ENCODE measurements at places on chromosomes 2 and 18. TPM values are rescaled to one million over a fixed set of nuclear protein-coding genes. Genes with fewer than 3 reads are reported as not detected.

DNA sequence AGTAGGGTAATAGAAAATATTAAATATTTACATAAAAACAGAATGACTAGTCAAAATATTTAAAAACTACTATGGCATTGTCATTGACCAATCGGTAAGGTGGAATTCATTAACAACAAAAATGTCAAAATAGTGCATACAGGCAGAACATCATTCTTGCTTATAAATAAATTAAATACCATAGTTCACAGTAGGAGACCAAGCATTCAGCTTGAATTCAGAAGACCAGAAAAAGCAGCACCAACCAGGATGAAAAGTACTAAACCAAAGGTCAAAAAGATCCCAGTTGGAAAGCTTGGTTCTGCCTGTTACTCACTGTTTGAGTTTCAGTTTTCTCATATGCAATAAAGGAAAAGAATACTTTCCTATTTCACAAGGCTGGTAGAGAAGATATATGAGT is 244.3 kb downstream of the OSR1 start:
- no peak for DNase-seq

- DNase-seq, result no peak
These were observed 250.9 kb downstream of the DSEL start for GRCh38 chr18:67265464-67266245.

KLHL41 gene
- 1.1 TPM for total RNA-seq

DNA sequence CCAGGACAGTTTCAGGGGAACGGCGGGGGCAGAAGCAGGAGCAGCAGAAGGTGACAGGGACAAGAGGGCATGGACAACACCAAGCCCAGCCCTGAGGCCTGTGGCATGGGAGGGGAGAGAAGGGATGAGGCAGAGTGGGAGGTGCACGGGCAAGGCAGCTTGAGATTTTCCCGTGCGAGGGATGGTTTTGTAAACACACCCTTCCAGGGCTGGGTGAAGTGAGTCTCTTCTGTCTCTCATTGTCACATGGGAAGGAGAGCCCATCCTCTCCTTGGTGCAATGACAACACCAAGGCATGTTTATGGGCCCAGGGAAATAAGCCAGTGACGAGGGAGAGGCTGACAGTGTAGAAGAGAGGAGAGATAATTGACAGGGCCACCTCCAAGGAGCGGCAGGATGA is 69.6 kb upstream of the RIOK3 start:
- DNase-seq, result no peak

- DNase-seq, result no peak
These were observed 473.0 kb downstream of the CCDC85A start for GRCh38 chr2:56656826-56657225.

DNA sequence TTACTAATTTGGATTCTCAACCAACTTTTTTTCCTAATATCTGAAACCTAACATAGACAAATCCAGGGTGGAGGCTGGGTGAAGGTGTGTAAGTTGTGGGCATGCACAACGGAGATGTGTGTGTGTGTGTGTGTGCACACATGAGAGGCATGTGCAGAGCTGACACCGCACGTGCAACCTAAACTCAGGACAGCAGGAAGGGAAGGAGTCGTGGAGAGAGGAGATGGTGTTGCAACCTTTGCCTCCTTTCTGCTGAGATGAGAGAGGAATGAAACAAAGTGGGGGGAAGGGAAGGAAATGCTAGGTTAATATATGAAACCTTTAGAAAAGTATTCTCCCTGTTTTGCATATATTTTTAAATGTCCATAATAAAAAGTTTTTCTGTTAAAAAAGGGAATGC is 64.7 kb downstream of the KCTD1 start:
- DNase-seq, result no peak

- no peak for DNase-seq
These were observed 5.4 kb downstream of the SS18 start for GRCh38 chr18:26085056-26085455.

GRCh38 chr2:201888426-201888800 is 82.1 kb downstream of the CDK15 start:
- DNase-seq, result no peak

DNA sequence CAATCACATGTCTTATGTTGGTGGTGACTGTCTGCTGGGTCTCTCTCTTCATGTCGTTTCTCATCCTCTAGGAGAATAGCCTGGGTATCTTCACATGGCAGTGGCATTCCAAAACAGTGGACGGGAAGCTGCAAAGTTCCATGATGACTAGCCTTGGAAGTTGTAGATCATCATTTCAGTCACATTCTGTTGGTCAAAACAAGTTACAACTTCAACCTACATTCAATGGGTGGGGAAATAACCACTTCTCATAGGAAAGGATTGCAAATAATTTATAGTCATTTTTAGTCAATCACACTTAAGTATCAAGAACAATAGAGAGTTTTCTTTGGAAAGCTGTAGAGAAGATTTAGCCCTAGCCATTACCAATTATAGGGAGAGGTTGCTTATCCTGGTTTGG is 395.0 kb upstream of the CDH2 start:
- DNase-seq, result no peak

DNA sequence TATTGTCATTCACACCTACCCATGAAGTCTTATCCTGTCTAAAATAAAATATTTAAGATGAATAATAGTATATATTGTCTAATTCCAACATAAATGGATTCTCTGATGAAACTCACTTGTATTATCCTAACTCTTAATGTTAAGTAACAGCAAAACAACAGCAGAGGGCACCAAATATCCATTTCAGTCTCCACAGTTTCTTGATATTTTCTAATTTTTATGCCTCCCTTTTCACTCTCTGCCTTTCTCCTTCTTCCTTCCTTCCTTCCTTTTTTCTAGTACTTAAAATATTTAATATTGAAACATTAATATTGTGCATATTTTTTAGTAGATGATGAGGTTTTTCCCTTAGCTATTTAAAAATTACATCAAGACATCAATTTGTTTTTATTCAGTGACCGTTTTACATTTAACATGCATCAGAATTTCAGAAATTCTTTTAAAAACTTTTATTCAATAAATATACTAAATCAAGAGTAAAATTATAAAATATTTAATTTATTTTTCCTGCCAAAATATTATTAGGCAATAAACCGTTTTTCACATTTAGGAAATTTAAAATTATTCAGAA is 97.6 kb downstream of the WDR7 start:
- DNase-seq, result no peak

GRCh38 chr18:45664824-45665763 is 49.8 kb downstream of the SLC14A2 start:
- no peak for DNase-seq

DNA sequence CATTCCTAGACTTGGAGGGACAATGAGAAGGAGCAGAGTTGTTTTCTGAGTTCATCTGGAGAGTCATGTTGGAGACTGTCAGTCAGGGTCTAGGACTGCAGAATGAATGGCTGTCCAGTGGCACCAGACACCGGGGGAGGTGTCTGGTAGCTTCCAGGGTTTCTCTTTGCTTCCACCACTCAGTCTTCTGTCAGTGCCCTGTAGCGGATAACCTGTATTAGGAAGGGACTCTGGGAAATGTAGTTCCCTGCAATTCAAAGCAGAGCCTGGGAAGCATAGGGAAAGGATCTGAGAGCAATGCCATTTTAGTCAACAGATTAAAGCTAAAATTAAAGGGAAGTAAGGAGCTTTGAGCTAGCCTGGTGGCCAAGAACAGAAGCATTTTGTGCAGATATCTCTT is 257.9 kb downstream of the THSD7B start:
- DNase-seq, result no peak

DNA sequence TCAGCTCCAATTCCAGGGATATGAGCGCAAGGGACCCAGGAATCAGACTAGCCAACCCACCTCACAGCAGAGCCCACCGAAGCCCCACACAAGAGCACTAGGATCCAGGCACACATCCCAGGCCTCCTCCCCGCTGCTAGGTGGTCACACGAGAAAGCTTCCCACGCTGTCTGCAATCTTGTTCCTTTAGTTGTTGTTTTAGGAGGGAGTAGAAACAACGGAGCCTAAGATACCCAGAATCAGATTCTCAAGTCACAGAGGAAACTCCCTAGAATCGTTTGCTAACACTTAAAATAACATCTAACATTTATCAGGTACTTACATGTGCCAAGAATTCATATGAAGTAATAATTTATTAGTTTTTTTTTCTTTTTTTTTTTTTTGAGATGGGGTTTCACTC is 9.7 kb upstream of the ATL2 start:
- no peak for DNase-seq

- no peak for DNase-seq
These were observed 179.1 kb downstream of the HAUS1 start for GRCh38 chr18:46283268-46283667.

TEKT4 gene
- not detected for total RNA-seq

GRCh38 chr18:10002280-10002679 is 88.5 kb downstream of the VAPA start:
- DNase-seq, result no peak

GRCh38 chr2:199309411-199309810 is 148.3 kb downstream of the SATB2 start:
- no peak for DNase-seq

- no peak for DNase-seq
These were observed 159.0 kb downstream of the DCC start for GRCh38 chr18:52499016-52499415.

DNA sequence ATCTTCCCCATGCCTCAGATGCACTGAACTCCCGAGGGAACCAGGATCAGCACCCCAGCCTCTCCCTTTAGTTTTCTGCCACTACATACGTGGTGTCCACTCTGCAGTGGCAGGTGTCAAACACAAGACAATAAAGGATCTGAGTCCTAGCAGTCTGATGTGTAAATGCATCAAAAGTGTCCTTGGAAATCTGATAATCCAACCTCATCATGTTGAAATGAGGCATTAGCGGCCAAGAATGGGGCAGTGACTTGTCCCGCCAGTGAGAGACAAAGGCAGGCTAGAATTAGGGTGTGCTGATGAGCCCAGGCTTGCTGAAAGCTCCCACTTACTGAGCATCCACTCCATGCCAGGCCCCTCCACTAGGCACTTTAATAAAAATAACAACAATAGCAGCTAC is 52.9 kb downstream of the EN1 start:
- DNase-seq, result no peak

- no peak for DNase-seq
These were observed 26.0 kb downstream of the EIF2AK3 start for GRCh38 chr2:88601286-88601685.

RFX8 gene
- total RNA-seq, result 0.32 TPM

LAMA1 gene
- 4.0 TPM for total RNA-seq

ERBB4 gene
- total RNA-seq, result 3.2 TPM

DNA sequence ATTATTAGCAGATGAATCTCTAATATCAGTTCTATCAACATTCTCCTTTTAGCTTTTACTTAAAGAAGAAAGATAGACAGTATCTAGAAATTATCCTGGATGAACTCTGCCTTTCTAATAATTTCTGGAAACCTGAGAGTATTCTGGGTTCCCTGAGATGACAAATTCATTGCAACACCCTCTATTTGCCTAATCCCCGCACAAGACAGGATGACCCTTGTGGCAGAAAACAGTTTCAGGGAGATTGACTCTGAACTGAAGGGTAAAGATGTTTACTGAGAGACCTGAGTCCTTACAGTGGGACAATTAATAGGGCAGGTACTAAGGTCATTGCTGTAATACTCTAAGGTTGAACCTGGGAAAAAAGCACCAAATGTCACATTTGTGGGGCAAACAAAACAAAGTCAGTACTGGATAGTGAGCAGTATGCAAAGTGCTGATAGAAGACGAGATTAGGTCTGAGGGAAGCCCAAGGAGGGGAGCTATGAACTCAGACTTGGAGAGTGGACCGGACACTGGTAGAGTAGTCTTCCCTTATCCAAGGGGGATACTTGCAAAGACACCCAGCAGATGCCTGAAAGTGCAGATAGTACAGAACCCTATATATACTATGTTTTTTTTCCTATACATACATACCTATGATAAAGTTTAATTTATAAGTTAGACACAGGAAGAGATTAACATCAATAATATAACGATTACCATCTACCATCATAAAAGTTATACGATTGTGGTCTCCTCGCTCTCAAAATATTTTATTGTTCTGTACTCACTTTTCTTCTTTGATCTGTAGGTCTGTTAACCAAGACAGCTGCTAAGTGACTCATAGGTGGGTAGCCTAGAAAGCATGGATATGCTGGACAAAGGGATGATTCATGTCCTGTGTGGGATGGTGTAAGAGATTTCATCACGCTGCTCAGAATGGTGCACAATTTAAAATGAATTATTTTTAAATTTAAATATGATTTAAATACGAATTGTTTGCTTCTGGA is 148.3 kb upstream of the KLHL14 start:
- no peak for DNase-seq

LIMS4 gene
- total RNA-seq, result 8.2 TPM

DNA sequence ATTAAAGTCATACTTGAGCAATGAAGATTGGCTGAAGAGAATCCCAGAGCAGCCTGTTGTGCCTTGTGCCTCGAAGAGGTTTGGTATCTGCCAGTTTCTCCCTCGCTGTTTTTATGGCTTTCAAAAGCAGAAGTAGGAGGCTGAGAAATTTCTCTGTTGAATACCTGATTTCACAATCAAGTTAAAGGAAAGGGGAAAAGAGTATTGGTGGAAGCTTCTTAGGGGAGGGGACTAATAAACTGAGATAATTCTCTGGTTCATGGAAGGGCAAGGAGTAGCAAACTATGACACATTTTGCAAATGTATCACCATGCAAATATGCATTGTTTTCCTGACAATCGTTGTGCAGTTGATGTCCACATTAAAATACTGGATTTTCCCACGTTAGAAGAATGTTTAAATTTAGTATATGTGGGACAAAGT is at the start of gene IL1B:
Gene IL1B (minus strand): TSS at position 85 of the 423 bp plus-strand sequence. CDS start 550 bp downstream, outside the sequence.
- DNase-seq, result no peak

DNA sequence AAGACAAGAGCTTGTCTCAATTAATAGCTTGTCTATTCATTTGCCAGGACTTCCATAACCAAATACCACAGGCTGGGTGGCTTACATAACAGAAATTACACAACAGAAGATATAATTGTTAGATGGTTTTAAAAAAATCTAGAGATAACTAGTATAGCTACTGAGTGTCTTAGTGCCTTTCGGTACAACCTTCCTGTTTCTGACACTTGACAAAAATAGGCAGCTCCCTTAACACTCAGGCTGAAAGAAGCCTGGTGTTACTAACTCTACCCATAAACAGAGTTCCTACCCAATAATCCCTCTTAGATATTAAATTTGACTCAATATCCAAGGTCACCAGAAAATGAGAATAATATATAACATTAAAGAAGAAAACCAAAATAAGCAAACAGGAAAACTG is 129.7 kb downstream of the BARD1 start:
- DNase-seq, result no peak
